ENCODE measurements at places on chromosomes 4 and X.
A peak's percentile ranks its signal among the peaks of the same experiment; 100 is the strongest.

DNA sequence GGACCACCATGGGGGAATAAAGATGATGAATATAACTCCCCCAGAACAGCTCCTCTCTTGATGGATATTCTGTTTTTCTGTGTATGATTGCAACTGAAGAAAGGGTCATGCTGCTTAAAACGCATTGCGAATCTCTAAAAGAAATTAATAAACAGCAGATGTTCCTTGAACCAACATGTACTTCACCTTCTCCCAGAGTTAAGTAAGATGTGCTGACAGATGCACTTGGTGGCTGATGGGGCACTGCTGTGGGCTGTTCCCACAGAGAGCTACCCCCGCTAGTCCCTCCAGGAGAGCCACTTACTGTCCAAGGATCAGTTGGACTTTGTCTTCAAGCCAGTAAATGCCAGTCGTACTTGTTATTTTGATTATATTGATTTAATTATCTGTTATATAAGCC lies 26.3 kb upstream of the C4orf54 start:
- DNase-seq, result no peak

GRCh38 chr4:73450398-73451004 lies 14.5 kb downstream of the AFP start:
- peak; percentile 92 for DNase-seq

- no peak for DNase-seq
Observed at GRCh38 chr4:180788729-180789128, 1454.5 kb upstream of the TENM3 start.

- peak; percentile 20 for DNase-seq
Observed at GRCh38 chrX:22220941-22221340, 51.8 kb upstream of the CBLL2 start.

- peak; percentile 2 for DNase-seq
Observed at GRCh38 chrX:26649534-26649933, 433.6 kb downstream of the MAGEB5 start.

GRCh38 chrX:21972046-21972445 lies 31.5 kb downstream of the SMS start:
- peak; percentile 18 for DNase-seq

DNA sequence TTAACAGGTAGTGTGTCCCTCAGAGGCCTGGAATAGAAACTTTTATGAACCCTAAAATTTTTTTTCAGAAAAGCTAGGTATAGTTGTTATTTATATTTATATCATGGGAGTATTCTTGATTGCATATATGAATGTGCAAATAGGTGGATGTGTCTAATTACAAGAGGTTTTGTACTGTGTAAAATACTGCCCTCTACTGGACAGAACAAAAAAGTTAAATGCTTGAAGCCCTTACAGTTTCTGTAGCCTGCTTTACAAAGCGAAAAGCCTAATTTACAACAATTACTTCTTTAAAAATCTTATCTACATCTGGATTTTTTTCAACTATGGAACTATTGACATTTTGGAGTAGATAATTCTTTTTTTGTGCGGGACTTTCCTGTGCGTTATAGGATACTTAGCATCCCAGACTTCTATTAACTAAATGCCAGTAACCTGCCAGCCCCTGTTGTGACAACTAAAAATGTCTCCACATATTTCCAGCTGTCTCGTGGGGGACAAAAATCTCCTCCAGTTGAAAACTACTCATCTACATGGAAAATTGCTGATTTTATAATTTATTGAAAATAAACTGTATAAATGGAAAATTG lies 35.1 kb downstream of the ENPEP start:
- peak; percentile 57 for DNase-seq

DNA sequence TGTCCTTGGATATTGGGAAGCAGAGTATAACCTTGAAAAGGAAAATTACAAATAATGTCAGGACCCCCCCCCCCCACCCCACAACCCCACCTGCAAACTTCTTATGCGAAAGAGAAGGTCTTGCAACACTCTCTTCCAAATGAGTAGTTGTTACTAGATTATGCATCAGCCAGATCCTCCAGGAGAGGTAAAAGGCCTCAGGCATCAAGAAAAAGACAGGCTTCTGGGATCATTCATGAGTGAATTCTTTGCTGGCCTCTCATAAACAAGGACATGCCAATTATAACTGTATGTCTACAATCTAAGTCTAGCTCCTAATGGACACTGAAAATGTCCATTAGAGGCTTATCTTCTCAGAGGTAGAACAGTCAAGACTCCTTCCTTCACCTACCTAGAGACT lies 1443.3 kb downstream of the RAPGEF2 start:
- peak; percentile 18 for DNase-seq

DNA sequence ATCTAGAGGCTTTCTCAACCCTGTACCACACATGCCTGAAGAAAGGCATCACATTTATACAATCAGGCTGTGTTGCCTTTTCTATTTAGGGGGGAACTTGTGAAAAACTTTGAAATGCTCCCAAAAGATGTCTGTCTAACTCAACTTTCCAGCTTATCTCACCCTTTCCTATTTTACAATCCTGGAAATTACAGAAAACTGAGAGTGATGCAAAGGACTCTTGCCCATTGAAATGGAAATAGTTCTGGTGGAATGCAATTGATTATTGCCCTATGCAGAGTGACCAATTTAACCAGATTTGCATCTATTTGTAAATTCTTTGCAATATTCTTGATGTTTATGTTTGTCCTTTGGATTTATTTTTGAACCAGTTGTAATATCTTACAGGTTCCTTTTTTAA lies 77.3 kb downstream of the GALNT7 start:
- DNase-seq, result no peak

DNA sequence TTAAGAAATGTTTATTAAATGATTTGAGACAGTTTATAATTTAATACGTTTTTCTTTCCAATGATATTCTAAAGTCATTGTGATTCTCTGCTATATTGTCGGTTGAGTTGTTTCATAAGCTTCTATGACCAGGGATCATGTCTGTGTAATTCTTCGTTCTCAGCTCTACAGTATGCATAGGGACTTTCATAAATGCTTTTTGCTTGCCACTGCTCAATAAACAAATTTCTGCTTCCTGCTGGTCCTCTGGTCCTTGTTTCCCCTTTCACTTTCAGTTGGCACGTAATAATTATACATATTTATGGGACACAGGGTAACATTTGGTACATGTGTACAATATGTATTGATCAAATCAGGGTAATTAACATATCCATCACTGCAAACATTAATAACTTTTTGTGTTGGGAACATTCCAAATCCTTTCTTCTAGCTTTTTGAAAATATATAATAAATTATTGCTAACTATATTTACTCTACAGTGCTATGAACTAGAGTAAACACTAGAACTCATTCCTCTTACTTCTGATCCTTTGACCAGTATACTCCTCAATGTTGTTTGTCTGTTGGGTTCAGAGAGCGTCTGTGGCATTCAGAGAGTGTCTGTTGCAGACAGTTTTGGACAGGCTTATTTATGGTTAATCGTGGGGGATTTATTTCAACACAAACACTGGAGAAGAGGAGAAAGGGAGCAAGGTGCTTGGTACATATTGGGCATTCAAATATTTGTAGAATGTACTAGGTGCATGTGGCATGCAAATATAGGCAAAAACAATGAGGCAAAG lies 68.3 kb upstream of the SPANXB1 start:
- DNase-seq, result no peak

DNA sequence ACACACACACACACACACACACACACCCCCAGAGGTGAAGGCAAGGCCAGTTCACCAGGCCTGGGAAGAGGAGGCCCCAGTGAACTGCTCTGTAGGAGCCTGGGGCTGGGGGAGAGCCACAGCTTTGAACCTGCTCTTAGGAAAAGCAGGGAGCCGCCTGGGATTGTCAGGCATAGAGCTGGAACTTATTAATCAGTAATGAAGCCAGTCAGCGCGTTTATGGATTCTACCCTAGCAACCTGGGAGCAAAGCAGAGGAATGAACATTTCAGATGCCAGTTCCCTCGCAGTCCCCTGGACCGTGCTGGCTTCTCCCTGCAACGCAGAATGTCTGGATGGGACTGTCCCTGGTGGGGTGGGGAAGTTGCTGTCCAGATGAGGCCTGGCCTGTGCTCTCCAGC lies 45.3 kb upstream of the DDX3X start:
- DNase-seq, result no peak

DNA sequence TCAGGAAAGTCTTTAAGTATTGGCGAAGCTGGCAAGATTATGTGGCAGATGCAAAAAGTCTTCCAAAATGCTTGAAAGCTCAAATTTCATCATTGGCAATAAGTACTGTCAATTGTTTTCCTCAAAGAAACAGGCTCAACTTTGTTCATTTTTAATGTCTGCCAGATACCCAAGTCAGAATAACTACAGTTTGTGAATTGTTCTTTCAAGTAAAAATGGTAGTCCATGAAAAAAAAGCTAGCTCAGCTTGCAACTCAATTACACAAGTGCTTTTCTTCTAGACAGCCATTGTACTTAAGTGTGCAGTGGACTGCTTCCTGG lies 70.5 kb downstream of the AFF1 start:
- peak; percentile 9 for DNase-seq

GRCh38 chr4:126414741-126415140 lies 1100.0 kb downstream of the FAT4 start:
- DNase-seq, result no peak

GRCh38 chrX:103864886-103865534 lies 33.0 kb upstream of the RAB9B start:
- DNase-seq, result peak; percentile 82

DNA sequence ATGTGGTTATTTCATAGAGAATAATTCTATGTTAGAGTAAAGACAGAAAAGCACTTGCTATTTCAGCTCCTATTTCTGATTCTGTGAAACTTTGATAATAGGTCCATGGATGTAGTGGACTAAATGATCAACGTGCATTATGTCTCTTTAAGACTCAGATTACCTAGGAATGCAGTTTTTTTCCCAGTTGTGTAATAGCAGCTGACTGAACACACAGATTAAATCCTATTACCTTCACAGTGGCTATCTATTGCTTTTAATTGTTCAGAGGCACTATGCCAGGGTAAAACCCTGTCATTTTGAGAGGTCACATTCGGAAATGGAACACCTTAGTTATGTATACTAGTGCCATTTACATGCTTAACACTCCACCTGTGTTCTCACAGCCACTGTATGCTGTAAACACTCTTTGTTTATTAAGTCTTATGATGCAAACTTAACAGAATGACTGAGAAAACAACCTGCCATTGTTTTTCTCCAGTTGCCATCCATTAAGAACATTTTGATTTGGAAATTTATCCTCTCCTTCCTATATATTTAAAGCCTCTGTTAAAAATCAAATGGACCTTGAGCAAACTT lies 70.5 kb downstream of the HPGD start:
- DNase-seq, result no peak

DNA sequence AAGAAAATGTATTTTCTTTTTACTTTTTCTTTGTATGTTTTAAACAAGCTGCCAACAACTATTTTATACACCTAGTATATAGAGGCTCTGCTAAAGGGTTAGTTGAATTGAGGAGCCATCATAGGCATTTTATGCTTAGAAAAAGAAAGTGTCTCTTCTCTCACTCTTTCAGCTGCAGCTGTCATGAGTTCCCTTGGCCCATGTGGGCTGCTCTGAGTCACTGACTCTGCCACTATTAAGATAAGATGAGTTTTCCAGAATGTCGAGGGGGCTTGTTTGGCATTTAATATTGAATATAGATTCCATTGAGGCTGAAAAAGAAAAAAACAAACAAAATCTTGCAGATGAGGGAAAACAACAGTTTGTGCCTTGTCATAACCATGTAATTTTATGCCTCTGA lies 126.0 kb upstream of the PAQR3 start:
- DNase-seq, result no peak

DNA sequence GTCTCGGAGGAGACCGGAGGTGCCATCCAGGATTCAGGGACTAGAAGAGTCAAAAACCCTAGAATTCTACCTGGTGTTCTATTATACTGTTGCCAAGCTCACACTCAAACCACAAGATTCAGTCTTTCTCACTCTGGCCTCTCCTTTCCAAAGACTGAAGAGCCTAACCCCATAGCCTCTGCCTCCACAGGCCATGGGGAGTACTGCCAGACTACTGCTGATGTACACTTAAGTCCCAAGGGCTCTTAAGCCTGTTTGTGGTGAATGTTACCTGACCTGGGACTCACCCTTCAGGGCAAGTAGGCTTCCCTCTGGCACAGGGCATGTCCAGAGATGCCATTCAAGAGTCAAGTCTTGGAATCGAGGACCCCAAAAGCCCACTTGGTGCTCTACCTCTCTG lies 58.9 kb upstream of the IRS4 start:
- no peak for DNase-seq

GRCh38 chrX:116277351-116278225 lies 107.0 kb downstream of the AGTR2 start:
- no peak for DNase-seq

DNA sequence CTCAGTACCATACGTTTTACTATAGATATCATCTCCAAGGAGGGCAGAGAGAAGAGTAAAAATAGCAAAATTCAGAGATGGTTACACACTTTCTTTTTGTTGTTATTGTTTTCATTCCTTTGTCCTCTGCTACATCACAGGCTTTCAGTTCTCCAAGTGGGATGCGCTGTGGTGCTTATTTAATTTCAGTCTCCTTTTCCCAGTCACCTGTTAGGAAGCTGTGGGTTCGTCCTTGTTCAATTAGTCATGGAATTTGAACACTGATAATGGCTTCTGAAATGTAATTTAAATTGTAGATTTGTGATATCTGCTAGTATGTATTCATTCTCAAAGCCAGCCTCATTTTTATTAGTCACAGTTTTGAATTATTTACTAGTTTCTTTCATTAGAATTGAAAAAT lies 38.8 kb upstream of the DHRSX start:
- no peak for DNase-seq

DNA sequence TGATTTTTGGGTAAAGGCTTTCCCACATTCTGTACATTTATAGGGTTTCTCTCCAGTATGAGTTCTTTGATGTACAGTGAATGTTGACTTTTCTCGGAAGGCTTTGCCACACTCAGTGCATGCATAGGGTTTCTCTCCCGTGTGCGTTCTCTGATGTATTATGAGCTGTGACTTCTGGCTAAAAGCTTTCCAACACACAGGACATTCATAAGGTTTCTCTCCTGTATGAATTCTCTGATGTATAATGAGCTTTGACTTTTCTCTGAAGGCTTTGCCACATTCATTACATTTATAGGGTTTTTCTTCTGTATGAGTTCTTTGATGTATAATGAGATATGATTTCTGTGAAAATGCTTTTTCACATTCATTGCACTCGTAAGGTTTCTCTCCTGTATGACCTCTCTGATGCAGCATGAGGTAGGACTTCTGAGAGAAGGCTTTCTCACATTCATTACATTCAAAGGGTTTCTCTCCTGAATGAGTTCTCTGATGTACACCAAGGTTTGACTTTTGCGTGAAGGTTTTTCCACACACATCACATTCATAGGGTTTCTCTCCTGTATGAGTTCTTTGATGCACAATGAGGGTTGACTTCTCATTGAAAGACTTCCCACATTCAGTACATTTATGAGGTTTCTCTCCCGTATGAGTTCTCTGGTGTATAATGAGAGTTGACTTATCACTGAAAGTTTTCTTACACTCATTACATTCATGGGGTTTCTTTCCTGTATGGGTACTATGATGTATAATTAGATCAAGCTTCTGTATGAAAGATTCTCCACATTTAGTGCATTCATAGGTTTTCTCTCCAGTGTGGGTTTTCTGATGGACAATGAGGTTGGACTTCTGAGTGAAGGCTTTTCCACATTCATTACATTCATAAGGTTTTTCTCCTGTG lies 27.3 kb downstream of the ZNF182 start:
- no peak for DNase-seq

Data from M059J (cell line).